Hindlimb muscle (tissue), 1 donor: ENCODE measurements at places on chromosomes 11 and 22. TPM values are rescaled to one million over a fixed set of nuclear protein-coding genes. Genes with fewer than 3 reads are reported as not detected.

DNA sequence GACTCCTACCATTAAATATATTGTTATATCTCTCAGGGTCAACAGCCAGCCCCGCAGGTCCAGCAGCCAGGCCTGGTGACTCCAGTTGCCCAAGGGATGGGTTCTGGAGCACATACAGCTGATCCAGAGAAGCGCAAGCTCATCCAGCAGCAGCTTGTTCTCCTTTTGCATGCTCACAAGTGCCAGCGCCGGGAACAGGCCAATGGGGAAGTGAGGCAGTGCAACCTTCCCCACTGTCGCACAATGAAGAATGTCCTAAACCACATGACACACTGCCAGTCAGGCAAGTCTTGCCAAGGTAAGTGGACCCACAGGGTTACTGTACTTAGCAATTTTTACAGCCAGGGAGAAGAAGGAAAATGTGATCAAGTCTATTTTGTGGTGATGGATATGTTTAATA is 35.1 kb downstream of the EP300 start:
- no peak for DNase-seq

DNA sequence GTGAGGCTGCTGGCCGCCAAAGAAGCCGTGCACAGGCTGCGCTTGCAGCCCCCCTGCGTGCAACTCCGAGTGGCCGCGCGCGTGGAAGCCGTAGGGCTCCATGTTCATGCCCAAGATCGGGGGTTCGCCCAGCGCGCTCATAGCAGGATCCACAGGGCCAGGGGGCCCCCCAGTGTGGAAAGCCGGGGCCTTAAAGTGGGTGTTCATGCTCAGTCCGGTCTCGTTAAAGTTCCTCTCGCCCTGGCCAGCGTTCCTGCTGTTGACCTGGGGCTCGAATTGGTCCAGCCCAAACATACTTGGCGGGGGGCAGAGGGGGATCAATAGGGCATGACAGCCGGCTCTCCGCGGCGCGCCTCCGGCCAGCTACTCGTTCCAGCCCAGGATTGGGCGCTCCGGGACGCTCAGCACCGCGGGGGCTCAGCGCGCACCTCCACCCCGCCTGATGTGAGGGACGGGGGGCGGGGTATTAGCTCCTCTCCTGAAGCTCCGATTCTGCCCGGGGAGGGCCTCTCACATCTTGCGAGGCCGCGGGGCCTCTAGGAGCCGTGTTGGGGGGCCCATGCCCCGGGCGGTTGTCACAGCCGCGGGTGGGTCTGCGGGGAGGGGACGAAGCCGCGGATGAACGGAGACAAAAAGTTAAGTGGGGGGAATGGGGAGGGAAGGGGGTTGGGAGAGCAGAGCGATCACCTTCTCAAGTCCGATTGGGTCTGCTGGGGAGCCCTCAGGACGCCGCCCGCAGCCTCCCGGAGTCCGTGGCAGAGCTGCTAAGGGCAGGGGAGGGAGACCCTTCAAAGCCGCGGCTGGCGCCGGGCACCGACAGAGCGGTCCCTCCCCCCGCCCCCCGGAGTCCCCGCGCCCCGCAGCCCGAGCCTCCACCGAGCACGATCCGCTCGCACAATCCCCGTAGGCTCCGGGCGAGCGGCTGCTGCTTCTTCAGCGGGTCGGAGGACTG is 1.0 kb downstream of the MN1 start:
- DNase-seq = no peak

DNA sequence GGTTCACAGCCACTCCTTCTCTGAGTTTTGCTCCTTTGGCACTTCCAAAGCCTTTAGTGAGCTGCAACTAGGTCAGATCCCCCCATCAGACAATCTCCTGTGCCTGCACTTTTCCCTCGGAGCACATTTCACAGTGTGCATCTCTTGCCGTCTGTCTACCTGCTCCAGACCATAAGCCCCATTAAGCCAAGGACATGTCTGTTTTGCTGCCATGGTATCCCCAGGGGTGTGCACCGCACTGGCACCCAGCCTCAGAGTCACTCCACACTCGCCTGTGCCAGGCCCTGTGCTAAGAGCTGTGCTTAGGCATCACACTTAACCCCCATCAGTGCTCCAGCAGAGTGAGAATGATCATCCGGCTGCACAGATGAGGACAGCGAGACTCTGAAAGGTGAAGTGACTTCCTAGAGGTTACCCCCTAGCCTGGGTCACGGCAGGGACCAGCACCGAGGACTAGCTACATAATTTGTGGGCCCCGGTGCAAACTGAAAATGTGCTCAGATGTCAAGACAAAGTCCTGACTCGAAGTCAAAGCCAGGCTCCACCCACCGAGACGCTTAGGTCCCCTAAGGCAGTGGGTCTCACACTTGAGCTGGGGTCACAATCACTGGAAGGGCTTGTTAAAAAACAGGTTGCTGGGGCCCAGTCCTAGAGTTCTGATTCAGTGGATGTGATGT is 33.9 kb downstream of the ARRB1 start:
- no peak for DNase-seq

CSF2RB gene
- 2.0 TPM for polyA plus RNA-seq

IGF2 gene
- 5,095 TPM for polyA plus RNA-seq

GRCh38 chr11:131889146-131889577 is 518.7 kb downstream of the NTM start:
- peak; percentile 67 for DNase-seq

DNA sequence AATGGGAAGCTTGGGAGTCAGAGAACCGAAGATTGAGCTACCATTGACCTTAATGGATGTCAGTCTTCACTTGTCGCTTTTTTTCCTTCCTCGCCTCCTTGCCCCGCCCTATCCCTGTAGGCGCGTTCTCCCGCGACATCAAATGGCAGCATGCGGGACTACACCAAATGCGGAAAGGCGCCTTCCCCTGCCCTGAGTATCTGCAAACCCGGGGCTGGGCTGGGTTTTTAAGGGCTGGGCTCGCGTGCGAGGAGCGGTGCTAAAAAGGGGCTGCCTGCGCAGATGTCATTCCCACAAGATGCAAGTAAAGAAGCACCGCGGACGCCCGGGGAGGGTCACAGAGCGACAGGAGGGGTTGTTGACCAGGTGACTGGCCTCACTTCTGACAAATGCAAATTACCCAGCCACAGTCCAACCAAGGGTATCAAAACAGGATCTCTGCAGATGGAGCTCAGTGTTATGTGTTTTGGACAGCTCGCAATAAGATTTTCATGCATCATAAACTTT is 4.7 kb upstream of the FAM111B start:
- DNase-seq = no peak

DNA sequence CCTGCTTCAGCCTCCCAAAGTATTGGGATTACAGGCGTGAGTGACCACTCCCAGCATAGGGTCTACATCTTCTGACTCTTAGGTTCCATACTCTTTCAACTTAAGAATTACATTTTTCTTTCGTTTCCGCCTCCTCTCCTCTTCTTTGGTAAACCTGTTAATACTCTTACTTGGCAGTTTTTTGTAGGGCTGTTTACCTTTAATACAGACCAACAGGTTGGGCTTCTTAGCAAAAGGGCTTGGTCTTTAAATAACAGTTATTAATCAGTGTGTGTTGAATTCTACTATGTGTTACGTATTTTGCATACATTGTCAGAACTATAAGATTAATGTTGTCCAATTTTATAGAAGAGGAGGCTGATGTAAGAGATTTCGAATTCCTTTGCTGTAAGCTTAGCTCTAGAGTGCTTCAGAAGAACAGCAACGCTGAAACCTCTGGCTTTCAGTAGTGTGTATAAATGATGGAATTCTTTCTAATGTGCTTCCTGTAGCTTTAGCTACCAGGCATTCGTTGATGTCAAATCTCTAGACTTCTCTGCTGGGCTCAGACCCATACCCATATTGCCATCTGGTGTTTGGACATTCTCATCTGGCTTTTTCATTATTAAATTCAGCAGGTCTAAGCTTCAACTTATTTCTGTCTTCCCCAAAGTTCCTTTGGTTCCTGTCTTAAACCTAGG is 3.1 kb downstream of the FDX1 start:
- no peak for DNase-seq

DNA sequence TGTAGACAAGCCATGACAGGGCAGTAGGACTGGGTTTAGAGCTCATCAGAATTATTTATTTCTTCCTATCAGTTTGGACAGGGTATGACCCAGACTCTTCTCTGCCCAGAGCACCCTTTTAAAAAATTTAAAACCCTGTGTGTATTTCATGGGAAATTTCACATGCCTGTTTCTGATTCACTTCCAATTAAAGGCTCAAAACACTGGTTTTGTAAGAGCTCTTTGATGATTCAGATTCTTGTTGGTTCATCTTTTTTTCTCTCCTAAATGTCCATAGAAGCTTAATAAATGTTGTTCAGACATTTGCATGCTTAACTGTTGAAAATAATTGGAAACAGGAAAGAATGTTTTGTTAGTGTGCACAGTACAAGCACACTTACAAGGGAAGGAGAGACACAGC is 13.8 kb downstream of the FLI1 start:
- DNase-seq = no peak

DNA sequence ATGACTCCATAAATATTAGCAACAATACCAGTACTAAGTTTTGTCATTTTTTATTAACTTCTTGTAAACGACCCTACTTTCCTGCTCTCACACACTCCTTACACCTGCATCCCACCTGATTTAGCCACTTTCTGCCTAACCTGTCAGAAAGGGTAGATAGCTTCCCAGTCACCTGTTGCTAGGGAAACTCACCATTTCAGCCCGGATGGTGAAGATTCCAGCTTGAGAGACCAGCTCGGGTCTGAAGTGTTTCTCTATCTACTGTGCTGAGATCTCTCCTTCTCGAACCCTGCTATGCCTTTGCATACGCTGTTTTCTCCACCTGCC is at the start of gene PARVG:
TSS of gene PARVG (plus strand) at position 220 of the 327 bp plus-strand sequence. CDS start 2,405 bp downstream, outside the sequence.
- DNase-seq = no peak

- no peak for DNase-seq
Observed at GRCh38 chr11:61963282-61964057, 4.0 kb downstream of the FTH1 start.

- no peak for DNase-seq
Observed at GRCh38 chr11:30282289-30282631, 40.6 kb upstream of the ARL14EP start.

- no peak for DNase-seq
Observed at GRCh38 chr22:39431821-39432251, 25.0 kb upstream of the MGAT3 start.

GRCh38 chr11:104534278-104534677 is 364.0 kb downstream of the CASP12 start:
- no peak for DNase-seq

DNA sequence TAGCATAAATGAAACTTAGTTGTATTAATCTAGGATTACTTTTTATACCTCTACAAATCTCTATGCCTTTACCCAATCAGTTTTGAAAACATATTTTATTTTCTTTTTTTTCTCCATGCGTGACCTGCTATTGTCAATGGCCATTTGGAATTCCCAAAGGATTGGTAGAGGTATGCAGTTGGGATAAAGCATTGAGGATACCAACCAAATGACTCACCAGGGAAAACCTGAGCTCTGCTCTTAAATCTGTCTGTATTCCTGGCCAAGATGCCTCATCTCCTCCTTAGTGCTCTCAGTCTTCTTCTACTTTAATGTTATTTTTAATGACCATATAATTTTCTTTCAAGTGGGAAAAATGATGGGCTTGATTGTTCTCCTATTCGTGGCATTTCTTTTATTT is 61.9 kb downstream of the EHF start:
- no peak for DNase-seq

DNA sequence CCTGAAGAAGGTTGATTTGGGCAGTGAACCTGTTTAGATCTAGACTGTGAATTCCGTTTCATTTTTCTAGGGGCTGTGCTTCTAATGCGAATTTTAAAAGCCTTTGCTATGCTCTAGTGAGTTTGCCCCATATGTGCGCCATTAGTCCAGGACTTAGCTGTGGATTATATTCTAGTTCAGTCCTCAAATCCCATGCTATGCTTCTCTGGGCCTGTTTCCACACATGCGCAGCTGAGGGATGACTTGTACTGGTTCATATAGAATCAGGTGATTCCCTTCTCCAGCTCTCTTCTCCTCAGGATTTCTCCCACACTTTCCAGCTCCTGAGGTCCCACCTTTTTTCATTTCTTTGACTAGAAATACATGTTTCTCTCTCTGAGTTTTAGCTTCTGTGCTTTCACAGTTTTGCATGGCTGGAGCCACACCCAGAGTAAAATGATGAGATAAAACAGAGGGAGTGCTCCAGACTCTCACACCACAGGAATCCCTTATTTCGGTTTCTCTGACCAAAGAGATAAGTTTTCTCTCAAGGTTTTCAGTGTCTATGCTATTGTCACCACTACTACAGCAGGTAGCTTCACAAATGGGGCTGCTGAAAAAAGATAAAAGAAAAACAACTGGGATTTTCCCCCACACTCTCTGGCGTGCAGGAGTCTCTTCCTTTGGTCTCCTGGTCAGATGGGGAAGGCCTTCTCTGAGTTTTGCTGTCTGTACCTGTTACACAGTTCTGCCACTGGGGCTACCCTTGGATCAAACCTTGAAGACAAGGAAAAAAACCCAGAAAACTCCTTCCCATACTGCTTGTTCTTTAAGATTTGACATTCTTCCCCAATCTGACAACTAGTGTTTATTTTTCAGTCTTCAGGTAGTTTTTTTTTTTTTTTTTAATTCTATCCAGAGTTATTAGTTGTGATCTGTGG is 96.2 kb upstream of the TEAD1 start:
- no peak for DNase-seq

- DNase-seq = no peak
Observed at GRCh38 chr11:130166457-130166784, 6.8 kb downstream of the ST14 start.

APOA4 gene
- polyA plus RNA-seq = not detected

ZNF280B gene
- 7.6 TPM for polyA plus RNA-seq

DNA sequence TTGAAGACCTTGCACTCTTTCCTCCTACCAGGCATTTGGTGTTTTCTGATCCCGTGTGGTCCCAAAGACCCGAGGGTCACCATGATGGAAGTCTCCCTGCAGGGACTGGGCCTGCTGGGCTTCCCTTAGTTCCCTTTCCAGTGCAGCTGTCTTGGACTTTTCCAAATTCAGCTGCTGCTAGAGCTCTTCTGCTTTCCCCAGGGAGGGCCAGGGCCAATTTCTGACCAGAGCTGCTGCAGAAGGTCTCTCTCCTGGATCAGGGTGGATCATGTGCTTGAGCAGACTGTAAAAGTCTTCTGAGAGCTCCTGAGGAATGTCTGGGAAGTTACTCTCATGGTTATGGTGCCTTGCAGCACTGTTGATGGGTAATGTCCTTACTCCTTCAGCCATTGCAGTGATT is 23.2 kb downstream of the LDLRAD3 start:
- no peak for DNase-seq

GRCh38 chr11:19441752-19442553 is 201.2 kb upstream of the E2F8 start:
- DNase-seq = no peak

DNA sequence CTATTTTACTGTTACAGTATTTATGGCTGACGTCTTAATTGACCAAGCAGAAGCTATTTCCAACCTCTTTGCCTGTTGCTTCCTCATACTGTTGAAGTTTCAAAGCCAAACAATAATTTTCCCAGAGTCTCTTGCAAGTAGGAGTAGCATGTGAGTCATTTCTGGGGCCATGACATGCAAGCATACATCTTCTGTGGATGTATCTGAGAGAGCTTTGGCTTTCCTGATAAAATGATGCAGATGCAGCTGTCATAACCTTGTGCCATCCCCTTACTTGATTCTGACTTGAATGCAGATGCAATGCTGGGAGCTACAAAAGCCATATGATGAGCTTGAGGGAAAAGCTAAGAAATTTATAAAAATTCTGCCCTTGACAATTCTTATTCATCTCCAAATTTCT is 243.1 kb upstream of the TENM4 start:
- no peak for DNase-seq
